ENCODE measurements at places on chromosomes 2 and 18.
A peak's percentile ranks its signal among the peaks of the same experiment; 100 is the strongest.

- peak; percentile 9 for DNase-seq
Observed at GRCh38 chr2:120661551-120661950, 74.1 kb upstream of the GLI2 start.

DNA sequence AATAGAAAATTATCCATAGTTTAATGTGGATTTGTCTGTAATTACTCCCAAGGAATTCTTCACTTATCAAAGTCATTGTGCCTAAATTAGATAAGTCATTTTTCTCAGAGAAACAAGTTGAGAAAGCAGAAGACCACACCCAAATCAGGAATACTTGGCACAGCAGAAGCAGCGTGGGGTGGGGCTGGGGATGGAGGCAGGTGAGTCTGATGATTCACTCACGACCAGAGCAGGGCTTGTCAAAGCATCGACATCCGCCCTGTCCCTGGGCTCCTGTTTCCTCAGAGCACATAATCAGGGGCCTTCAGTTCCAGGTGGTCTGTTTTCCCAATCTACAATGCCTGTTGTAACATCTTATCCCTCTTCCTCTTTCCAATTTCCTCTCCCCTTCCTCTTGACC is 31.5 kb upstream of the COLEC12 start:
- no peak for DNase-seq

GRCh38 chr2:43315482-43315881 is 89.1 kb upstream of the ZFP36L2 start:
- DNase-seq, result no peak

GRCh38 chr18:63701952-63702351 is 808 bp upstream of the SERPINB11 start:
- DNase-seq, result no peak

GRCh38 chr2:196170606-196171247 is 651 bp downstream of the STK17B start:
- no peak for DNase-seq

- no peak for DNase-seq
Observed at GRCh38 chr2:232549655-232550353, 553 bp downstream of the TIGD1 start.

DNA sequence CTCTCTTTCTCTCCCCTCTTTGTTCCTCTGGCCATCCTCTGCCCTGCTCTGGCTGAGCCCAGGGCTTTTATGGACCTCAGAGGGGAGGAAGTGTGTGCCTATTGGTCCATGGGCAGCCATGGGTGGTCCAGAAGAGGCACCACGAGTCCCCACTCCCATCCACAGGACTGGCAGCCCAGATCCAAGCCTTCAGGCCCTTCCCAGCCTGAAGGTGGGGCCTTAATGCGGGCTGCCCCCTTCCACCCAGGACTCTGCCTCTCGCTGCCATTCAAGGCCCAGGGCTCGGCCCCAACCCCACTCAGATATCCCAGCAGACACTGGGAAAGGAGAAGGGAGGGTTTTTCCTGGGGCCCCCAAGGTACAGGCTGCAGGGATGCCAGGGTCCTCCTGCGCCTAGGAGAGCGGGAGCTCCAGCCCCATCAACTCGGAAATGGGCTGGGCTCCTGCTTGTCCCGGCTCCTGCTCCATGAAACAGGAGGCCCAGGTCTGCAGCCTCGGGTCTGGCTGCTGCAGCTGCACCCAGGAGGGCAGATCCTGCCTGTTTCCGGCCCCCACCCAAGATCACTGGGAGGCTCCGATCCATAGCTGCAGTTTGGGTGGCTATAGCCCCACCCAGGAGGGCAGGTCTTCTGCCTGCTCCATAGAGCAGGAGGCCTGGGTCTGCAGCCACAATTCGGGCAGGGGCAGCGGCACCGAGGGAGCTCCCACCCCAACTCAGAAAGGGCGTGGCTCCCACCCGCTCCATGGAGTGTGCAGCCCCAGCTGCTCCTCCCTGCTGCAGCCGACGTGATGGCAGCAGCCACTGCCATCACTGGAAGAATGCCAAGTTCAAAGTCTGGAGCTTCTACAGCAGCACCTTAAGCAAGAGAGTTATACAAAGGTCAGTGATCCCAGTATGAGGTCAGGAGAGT is 116.6 kb upstream of the RBBP8 start:
- no peak for DNase-seq

GRCh38 chr2:58539973-58540372 is 298.8 kb upstream of the FANCL start:
- peak; percentile 48 for DNase-seq

DNA sequence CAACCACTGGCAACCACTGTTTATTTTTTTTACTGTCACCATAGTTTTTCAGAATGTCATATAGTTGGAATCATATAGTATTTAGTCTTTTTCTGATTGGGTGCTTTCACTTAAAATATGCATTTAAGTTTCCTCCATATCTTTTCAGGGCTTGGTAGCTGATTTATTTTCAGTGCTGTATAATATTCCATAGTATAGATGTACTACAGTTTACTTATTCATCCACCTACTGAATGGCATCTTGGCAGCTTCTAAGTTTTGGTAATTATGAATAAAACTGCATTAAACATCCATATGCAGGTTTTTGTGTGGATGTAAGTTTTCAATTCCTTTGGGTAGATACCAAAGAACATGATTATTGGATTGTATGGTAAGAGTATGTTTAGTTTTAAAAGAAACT is 23.0 kb downstream of the CFAP221 start:
- DNase-seq, result no peak

DNA sequence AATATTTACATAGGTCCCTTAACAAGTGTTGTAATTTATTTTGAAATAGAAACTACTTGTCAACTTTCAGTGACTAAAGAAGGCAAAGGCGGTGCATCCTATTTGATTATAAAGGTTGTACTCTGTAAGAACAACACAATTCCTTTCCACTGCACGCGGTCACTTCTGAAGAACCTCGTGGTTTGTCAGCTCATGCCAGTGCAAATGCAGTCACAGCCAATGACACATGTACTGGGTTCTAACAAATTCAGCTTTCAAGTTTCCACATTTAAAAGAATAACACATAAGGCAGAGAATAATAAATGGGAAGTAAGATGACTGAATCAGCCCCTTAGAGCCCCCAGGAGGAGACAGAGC is 39.7 kb downstream of the CYB5A start:
- DNase-seq, result no peak

GRCh38 chr2:119753041-119753929 is 6.4 kb upstream of the PTPN4 start:
- peak; percentile 34 for DNase-seq

GRCh38 chr2:1480671-1481076 is 67.4 kb downstream of the TPO start:
- no peak for DNase-seq

DNA sequence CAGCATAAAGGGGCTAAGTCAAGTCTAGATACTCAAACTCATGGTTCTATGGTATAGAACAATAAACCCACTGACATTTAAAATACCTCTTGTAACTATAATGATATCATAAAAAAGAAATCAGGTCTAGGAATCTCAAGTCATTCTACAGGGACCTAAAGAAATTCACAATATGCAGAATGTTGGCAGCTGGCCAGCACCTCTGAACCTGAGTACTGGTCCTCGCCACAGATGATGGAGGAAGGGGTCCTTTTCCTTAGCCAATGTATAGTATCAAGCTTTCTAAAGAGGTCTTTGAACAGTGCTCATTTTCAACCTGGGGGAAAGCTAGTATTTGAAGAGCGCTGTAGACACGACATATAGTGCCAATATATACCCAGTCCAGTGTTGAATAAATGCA is 108.4 kb upstream of the ITGB6 start:
- DNase-seq, result no peak

- DNase-seq, result no peak
Observed at GRCh38 chr18:51168026-51168742, 29.3 kb downstream of the MEX3C start.

- no peak for DNase-seq
Observed at GRCh38 chr2:142822190-142822589, 55.3 kb upstream of the KYNU start.

GRCh38 chr18:63997041-63997440 is 27.2 kb downstream of the SERPINB8 start:
- no peak for DNase-seq

- DNase-seq, result peak; percentile 6
Observed at GRCh38 chr2:149038442-149039212, at the start of gene LYPD6B. Gene LYPD6B, plus strand, starts transcription at chr2:149038699. Its CDS starts 92,250 bp downstream, at chr2:149130949.

DNA sequence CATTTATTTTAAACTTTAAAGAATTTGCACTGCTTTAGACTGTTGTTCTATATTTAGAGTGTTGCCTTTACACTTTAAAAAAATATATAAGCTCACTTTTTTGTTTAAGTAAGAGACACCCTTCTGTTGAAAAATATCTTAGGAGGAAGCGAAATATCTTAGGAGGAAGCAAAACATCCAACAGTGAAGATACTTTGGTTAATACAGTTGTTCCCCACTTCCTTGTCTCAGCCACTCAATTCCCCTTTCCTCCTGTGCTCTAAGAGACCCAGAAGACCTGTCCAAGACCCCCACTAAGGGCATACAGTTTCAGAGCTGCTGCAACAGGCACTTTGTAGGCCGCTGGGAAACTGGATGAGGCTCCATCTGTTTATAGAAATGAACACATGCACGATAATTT is 5.7 kb downstream of the SERPINB8 start:
- no peak for DNase-seq

- no peak for DNase-seq
Observed at GRCh38 chr2:68452158-68452900, 14.8 kb downstream of the FBXO48 start.

GRCh38 chr2:63364866-63365265 is 223.4 kb downstream of the WDPCP start:
- peak; percentile 59 for DNase-seq

DNA sequence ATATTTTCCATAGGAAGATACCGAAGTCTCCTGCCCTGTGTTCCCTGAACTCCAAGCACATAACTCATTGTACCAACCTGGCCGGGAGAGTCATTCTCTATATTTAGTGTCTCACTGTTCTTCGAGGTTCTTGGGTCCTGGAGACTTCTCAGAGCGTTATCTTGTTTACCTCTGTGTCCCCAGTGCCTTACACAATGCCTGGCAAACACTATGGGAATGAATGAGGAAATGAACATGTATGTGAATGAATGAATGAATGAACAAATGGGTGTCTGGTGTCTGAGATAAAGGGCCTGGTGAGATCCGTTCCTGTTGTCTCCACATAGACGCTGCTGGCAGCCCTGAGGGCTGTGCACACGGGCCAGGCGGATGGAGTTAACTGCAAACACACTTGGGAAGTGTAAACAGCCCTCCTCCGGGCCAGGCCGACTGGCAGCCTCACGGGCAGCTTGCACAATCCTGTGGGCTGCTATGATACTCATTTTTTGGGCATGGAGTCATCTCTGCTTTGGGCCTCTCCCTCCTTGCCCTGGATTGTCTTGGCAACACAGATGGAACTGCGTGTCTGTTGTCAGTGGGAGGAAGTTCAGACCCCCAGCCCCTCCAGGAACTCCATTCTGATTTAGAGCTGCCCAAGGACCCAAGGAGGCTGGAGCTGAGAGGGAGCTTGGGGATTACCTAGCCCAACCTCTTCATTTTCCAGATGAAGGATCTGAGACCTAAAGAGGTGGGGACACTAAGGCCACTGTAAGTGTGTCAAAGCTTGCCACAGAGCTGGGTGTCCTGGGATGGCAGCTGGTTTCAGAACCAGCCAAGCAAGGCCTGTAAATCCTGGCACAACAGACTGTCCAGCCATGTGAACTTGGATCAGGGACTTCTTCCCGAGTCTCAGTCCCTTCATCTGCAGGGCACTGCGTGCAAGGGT is 124.4 kb downstream of the INHBB start:
- peak; percentile 12 for DNase-seq

DNA sequence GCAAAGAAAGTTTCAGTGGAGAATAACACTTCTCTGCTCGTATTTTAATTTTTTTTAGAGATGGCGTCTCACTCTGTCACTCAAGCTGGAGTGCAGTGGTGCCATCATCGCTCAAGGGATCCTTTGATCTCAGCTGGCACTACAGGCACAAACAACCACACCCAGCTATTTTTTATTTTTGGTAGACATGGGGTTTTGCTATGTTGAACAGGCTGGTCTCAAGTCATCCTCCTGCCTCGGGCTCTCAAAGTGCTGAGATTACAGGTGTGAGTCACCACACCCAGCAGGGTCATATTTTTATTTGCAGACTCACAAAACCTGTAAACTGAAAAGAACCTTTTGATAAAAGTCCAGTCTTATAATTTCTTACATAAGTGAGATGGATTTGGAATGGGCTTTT is 2.6 kb downstream of the TRAK2 start:
- DNase-seq, result no peak

GRCh38 chr2:1621041-1621440 is 123.3 kb downstream of the PXDN start:
- DNase-seq, result no peak

GRCh38 chr18:32362484-32362883 is 108.2 kb downstream of the GAREM1 start:
- DNase-seq, result no peak

- DNase-seq, result no peak
Observed at GRCh38 chr2:67977464-67977863, 85.3 kb downstream of the C1D start.

GRCh38 chr2:66966631-66967030 is 430.5 kb upstream of the ETAA1 start:
- DNase-seq, result no peak

Measured in NCI-H2029 treated with DMSO at 0.1 percent for 48 hours (cell line).